ENCODE measurements at places on chromosomes 12 and 14.

GRCh38 chr12:8527250-8528130, 13.2 kb downstream of the CLEC4E start:
- no peaks in the 10 kb centered on the region for H3K36me3 ChIP-seq
- no peak overlapping the region for H3K27ac ChIP-seq
- peaks cover 88% of the 10 kb centered on the region for H3K27me3 ChIP-seq

- no peak for DNase-seq
- H3K27ac ChIP-seq: no peak overlapping the region
Observed at GRCh38 chr12:13843841-13844240, 137.6 kb downstream of the GRIN2B start.

DNA sequence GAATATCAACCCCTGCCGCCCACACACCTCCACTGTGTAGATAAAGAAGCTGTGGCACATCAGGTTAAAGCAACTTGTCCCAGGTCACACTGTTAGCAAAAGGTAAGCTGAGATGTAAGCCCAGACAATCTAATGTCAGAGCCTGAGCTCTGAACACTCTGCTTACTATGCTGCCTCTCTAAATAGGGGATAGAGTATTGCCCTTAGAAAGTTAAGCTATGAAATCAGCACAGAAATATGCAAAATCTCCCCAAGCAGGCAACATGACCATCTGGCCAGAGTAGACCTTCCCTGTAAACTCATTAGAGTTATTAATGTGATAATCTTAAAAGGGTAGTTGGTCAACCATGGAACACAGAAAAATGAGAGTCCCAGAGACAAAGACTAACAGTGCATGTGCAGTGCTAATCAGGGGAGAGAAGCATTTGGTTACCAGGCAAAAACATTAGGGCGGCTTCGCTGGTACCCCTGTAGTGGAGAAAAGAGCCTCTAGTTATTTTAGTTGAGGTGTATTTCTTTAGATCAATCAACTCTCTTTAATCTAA, 171.0 kb downstream of the BTG1 start:
- no peak for DNase-seq
- H3K27ac ChIP-seq: no peak overlapping the region
- H3K4me3 ChIP-seq: no peak overlapping the region
- no peaks in the 10 kb centered on the region for H3K27me3 ChIP-seq

DNA sequence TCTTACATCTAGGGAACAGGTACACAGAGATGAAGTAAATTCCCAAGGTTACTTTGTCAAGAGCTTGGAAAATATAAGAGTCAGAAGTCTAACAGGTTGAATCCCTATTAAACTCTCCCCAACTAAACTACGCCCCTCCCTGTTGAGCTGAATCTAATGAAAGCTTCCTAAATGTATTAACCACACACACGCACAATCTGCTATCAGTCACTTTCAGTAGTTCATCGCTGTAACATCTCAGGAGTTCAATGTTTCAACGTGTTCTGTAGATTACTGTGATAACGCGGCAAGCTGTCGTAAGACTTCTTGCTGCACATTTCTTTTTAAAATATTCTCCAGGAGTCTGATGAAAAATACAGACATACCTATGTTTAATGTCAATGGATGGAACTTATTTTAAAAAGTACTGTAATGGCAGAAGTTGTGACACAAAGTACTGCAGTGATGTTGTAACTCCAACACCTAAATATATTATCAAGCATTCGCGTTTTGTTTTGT, 612 bp upstream of the SLC25A3 start:
- peak overlapping the region; percentile 97 for H3K4me3 ChIP-seq
- H3K4me1 ChIP-seq: peaks cover 32% of the 10 kb centered on the region
- H3K27ac ChIP-seq: peak overlapping the region; percentile 99

DNA sequence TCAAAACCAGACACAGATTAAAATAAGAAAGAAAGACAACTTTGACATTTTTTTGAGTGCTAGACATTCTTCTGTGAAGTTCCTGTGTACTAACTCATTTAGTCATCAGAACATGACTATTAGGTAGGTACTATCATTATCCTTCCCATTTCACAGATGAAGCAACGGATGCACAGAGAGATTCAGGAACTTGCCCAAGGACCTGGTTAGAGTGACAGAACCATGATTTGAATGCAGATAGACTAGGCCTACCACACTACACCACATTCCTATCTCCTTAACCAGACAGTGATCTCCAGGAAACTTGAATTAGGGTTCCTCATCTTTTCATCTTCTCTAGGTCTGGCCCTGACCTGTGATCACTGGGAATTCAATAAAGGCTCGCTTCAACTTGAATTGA, 54.4 kb upstream of the MED13L start:
- no peak overlapping the region for H3K27ac ChIP-seq
- H3K4me1 ChIP-seq: no peaks in the 10 kb centered on the region
- DNase-seq: no peak
- peaks cover 11% of the 10 kb centered on the region for H3K27me3 ChIP-seq
- no peaks in the 10 kb centered on the region for H3K36me3 ChIP-seq
- H3K4me3 ChIP-seq: no peak overlapping the region

DNA sequence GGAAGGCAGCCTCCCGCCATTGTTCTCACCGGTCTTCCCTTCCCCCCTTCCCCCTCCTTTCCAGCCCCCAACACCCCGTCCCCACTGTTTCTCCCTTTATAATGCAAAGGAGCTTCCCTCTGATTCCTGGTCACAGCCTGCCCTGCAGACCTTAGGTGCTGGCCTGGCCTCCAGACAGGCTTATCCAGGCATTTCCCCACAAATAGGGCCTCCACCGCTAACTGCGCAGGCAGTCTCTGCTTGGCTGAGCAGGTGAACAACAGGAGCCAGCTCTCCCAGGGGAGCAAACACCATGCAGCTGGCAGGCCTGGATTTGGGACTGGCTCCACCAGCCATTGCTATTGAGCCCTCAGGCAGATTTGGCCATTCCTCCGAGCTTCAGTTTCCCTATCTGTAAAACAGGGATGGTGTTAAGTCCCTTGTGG, 46.0 kb downstream of the SMIM41 start:
- peaks cover 76% of the 10 kb centered on the region for H3K27me3 ChIP-seq
- H3K27ac ChIP-seq: no peak overlapping the region
- no peaks in the 10 kb centered on the region for H3K36me3 ChIP-seq
- peaks cover 10% of the 10 kb centered on the region for H3K4me1 ChIP-seq

GRCh38 chr14:93121030-93121834, 5.5 kb upstream of the ITPK1 start:
- H3K36me3 ChIP-seq: peaks cover under 1% of the 10 kb centered on the region
- H3K4me3 ChIP-seq: no peak overlapping the region
- peaks cover 7% of the 10 kb centered on the region for H3K4me1 ChIP-seq
- no peak for DNase-seq

DNA sequence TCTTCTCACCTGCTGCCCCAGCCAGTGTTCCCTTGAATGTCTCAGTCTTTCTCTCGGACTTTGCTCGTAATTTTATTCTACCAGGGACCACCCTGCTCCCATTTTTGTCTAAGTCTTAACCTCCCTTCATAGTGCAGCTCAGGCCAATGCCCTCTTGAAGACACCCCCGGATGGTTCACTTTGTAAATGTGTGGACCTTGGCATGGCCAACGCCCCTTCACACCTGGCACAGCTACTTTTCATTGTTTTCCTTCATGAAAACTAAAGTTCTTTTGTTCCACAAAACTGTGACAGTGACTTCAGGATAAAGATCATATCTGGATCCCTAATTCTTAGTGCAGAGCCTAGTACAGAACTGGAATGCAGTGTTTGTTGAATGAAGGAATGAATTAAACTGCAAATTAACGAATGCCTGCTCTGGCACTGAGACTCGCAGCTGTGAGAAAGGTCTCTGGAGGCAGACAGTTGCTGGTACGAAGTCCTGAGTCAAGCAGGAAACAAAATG, 3.5 kb upstream of the RNASE4 start:
- no peak for DNase-seq
- H3K4me3 ChIP-seq: no peak overlapping the region
- no peak overlapping the region for H3K27ac ChIP-seq
- no peaks in the 10 kb centered on the region for H3K27me3 ChIP-seq
- no peaks in the 10 kb centered on the region for H3K4me1 ChIP-seq

DNA sequence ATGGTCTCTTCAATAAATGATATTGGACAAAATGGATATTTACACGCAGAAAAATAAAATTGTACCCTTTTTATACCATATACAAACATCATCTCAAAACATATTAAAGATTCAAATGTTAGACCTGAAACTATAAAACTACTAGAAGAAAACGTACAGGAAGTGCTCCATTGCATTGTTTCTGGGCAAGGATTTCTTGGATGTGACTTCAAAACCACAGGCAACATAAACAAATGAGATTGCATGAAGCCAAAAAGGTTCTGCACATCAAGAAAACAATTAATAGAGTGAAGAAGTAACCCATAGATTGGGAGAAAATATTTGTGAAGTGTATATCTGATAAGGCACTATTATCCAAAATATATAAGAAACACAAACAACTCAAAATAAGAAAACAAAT, 812.4 kb downstream of the NRXN3 start:
- H3K27ac ChIP-seq: no peak overlapping the region
- H3K36me3 ChIP-seq: no peaks in the 10 kb centered on the region
- no peak overlapping the region for H3K4me3 ChIP-seq
- no peak for DNase-seq

- DNase-seq: no peak
- H3K27me3 ChIP-seq: no peaks in the 10 kb centered on the region
- no peak overlapping the region for H3K4me3 ChIP-seq
- no peak overlapping the region for H3K27ac ChIP-seq
Observed at GRCh38 chr12:3777206-3777809, 24.4 kb upstream of the CRACR2A start.

DNA sequence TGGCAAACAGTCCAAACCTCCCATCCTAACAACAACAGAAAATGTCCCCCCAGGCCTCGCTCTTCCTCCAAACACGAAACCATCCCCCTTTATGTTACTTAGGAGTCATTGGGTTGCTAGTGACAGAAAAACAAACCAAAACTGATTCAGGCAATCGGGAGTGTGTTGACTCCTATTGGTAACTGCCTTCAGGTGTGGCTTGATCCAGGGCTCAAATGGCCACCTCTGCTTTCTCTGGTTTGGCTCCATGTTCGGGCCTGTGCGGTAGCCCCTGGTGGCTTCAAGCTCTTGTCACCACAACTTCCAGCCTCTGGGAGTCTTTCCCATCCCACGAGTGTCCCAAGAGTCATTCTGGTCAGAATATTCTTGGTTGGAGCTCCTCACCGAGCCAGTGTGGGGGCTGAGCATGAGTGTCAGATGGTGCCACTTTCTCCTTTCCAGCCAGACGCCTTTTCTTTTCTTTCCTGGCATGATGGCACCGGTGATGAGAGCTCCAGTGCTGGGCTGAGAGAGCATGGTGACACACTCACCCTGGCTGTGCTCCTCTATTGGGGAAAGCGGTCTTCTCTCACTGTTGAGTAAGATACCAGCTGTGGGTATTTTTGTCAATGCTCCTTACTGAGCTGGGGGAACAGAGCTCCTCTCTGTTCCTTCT, 38.6 kb downstream of the NOC4L start:
- no peak overlapping the region for H3K27ac ChIP-seq
- H3K27me3 ChIP-seq: no peaks in the 10 kb centered on the region
- no peak for DNase-seq
- H3K4me1 ChIP-seq: peaks cover 25% of the 10 kb centered on the region
- H3K36me3 ChIP-seq: peaks cover 11% of the 10 kb centered on the region

DNA sequence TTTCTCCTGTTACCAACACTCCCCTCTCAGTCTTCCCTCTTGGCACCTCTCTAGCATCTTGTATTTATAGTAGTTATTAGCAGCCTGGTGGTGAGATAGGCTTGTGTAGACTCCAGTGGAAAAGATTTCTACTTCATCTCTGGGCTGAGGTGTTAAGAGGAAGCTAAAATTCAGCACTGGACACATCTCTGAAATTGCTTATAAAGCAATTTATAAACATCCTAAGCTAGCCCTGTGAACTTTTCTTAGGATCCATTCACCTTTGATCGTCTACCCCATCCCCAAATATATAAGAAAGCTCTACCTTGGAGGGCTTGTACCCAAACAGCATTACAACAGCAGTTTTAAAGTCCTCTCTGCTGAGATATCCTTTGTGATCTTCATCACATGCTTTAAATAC, 928 bp downstream of the EFCAB11 start:
- H3K36me3 ChIP-seq: peaks cover 23% of the 10 kb centered on the region
- peaks cover 29% of the 10 kb centered on the region for H3K4me1 ChIP-seq
- H3K27ac ChIP-seq: peak overlapping the region; percentile 90
- H3K27me3 ChIP-seq: no peaks in the 10 kb centered on the region

DNA sequence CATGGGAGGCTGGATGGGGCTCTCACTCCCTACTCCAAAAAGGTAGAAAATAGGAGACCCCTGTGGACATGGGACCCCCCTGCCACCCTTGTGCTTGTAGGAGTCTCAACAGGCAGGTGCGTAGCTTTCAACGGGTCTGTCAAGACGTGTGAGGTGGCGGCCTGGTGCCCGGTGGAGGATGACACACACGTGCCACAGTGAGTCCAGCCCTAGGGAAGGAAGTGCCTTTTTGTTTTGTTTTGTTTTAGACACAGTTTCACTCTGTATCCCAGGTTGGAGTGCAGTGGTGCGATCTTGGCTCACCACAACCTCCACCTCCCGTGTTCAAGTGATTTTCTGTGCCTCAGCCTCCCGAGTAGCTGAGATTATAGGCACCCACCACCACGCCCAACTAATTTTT, 12.9 kb downstream of the P2RX4 start:
- H3K27me3 ChIP-seq: no peaks in the 10 kb centered on the region
- H3K4me3 ChIP-seq: no peak overlapping the region
- peak overlapping the region; percentile 94 for H3K27ac ChIP-seq
- H3K36me3 ChIP-seq: peaks cover 7% of the 10 kb centered on the region
- no peak for DNase-seq

GRCh38 chr12:12338527-12339168, 11.4 kb downstream of the MANSC1 start:
- no peak overlapping the region for H3K27ac ChIP-seq
- H3K4me1 ChIP-seq: peaks cover 7% of the 10 kb centered on the region
- peaks cover 22% of the 10 kb centered on the region for H3K27me3 ChIP-seq
- H3K4me3 ChIP-seq: no peak overlapping the region
- no peaks in the 10 kb centered on the region for H3K36me3 ChIP-seq
- DNase-seq: no peak

GRCh38 chr12:106022568-106023012, 116.2 kb downstream of the NUAK1 start:
- DNase-seq: no peak
- no peak overlapping the region for H3K27ac ChIP-seq
- peaks cover 3% of the 10 kb centered on the region for H3K36me3 ChIP-seq
- peaks cover 32% of the 10 kb centered on the region for H3K27me3 ChIP-seq
- H3K4me3 ChIP-seq: no peak overlapping the region

DNA sequence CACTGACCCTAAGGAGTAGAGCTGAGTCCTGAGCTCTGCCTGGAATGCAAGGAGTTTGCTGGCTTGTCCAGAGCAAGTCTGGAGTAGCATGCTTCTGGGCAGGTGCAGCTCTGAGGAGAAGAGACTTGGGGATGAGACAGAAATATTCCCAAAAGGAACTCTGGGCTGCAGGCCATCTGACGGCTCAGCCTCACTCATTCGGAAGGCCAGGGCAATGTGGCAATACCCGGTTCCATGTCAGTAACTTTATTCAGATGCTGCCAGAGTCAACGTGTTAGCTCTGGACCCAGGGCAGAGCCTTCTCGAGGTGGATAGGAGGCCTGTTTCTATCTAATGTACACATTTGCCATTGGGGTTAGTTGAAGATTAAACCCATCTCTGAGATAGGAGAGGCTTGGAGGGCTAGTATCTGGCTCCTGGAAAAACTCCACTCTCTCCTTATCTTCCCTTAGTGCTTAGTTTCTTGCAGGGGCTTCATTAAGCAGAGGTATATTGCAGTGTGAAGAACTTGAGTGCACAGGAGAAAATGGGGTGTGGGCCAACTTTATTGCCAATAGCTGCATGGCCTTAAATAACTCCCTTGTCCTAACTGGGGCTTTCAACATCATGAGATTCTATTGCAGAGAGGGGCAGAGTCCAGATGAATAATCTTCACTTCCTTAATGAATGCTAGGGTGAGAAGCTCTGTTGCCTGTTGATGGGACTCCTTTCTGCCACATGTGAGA, 65.6 kb downstream of the NTF3 start:
- H3K4me3 ChIP-seq: no peak overlapping the region
- no peak overlapping the region for H3K27ac ChIP-seq
- no peak for DNase-seq
- peaks cover 21% of the 10 kb centered on the region for H3K27me3 ChIP-seq
- H3K36me3 ChIP-seq: no peaks in the 10 kb centered on the region
- no peaks in the 10 kb centered on the region for H3K4me1 ChIP-seq
